NCI-H226 (cell line): ENCODE measurements at places on chromosomes 5 and 9.

- DNase-seq, result no peak
Observed at GRCh38 chr9:86821006-86821845, 126.1 kb downstream of the GAS1 start.

- DNase-seq, result no peak
Observed at GRCh38 chr9:11992866-11993265, 700.3 kb upstream of the TYRP1 start.

GRCh38 chr5:98503616-98504015 is 269.8 kb upstream of the RGMB start:
- no peak for DNase-seq

DNA sequence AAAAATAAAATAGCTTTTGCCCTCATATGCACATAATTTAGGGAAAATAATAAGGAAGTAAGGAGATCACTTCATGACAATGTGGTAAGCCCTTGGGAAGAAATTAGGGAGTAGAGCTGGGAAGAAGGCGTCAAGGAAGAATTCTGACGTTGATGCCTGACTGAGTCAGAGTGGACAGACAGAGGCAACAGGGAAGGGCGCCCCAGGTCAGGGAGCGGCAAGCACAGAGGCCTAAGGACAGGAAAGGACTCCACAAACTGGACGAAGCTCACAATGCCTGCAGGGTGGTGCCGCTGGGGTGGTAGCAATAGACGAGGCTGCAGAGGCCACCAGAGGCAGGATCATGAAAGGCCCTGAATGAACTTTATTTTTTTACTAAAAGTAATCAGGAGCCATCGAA is 7.6 kb downstream of the DRD1 start:
- DNase-seq, result no peak

DNA sequence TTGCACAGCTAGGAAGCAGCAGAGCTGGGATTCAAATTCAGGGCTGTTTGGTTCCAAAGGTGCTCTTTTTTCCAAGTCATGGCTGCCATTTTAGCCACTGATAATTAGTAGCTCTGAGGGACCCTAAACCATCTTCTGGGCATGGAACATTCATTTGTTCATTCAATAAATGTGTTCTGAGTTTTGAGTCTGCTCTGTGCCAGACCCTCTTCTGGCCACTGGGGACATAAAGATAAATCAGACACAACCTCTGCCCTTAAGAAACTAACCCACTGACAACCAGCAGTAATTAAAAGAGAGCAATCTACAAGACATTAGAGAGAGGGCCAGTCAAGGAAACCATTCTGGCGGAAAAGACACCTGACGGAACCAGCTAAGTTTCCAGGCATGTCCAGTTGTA is 2.0 kb upstream of the CPEB4 start:
- DNase-seq, result no peak

- no peak for DNase-seq
Observed at GRCh38 chr5:130966990-130967525, 198.0 kb downstream of the HINT1 start.
